NCI-H524 (cell line): ENCODE measurements at places on chromosomes 4 and X.

- DNase-seq = no peak
Measured at GRCh38 chrX:16067886-16068515, 55.4 kb upstream of the GRPR start.

DNA sequence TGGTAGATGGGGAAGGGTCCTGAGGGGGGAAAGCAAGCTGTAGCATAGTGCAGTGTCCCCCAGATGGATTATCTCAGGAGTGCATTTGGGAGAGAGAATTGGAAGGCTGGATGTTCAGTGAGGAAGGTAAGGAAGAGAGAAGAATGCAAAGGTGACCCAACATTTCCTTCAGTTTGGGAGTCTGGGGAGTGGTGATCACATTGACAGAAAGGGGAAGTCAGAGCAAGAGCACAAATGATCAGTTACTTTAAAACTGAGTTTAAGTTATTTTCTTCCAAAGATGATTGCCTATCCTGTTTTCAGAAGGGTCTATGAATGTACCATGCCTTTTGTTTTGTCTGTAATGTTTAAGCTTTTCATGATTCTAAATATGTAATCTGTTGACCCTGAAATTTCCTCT, 47.6 kb downstream of the ARHGAP10 start:
- DNase-seq = no peak

- DNase-seq = no peak
Measured at GRCh38 chr4:137659431-137659830, 127.1 kb upstream of the PCDH18 start.

- DNase-seq = no peak
Measured at GRCh38 chr4:140704392-140704960, 51.7 kb downstream of the TBC1D9 start.

DNA sequence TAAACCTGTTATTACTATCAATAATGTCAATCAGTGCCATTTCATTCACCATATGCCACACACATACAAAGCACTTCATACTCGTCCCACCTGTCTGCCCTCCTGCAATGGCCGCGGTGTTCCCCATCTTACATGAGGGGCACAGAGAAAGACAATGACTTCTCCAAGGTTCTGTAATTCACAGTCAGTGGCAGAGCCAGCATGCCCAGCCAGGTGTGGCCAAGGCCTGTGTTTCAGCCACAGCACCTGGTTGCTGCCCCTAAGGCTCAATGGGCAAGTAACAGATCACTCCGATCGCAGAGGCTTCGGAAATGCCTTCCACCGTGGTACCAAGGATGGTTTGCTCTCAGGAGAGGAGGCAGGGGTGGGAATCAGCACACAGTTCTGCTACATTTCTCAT, 10.9 kb downstream of the AFAP1 start:
- DNase-seq = no peak
